ENCODE measurements at places on chromosomes 11 and 22.

DNA sequence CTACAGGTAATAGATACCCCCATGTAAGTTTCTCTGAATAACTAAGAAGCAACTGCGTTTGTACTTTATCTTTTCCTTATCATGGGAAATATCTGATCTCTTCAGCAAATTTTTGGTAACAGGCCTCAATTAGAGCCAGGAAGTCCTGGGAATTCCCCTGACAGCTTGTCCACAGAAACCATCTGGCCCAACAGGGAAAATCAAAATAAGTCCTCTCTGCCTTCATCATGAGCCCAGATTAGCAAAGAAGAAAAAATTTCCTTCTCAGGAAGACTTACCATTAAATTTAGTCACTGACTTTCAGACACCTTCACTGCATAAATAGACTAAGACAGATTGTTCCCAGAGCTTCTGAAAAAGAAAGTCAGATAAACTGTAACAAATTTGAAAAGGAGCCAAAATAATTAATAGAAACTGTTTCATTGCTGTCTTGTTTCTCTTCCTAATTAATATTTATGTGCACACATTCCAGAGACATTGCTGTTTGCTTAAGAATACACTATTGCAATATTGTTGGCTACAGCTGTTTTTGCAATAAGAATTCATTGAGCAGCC is 278.1 kb upstream of the FAT3 start:
- no peak for DNase-seq

DNA sequence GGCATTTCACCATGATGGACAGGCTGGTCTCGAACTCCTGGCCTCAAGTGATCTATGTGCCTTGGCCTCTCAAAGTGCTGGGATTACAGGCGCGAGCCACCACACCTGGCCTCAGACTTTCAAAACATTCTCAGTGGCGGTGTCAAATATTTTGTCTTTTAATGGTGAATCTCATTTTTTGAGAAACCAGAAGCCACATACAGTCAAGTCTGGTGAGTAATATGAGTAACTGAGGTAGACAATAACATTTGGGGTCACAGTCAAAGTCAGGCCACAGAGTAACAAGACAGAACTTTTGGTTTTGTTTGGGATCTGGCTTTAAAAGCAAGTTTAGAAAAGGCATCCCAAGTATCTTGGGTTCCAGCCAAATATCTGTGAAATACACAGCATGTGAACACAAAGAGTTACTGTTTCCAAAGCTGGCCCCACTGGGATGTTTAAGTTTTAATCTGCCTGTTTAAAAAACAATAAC is 5.6 kb upstream of the TMA7B start:
- no peak for DNase-seq

- no peak for DNase-seq
Observed at GRCh38 chr11:44424841-44425240, 114.9 kb upstream of the ALX4 start.

GRCh38 chr11:70210530-70210929 is 7.4 kb downstream of the FADD start:
- DNase-seq, result no peak

- no peak for DNase-seq
Observed at GRCh38 chr11:85886089-85887056, 31.2 kb downstream of the CCDC83 start.
